ENCODE measurements at places on chromosomes 7 and 10.

- DNase-seq = no peak
Measured at GRCh38 chr7:130430841-130431666, 9.8 kb downstream of the CEP41 start.

- DNase-seq = no peak
Measured at GRCh38 chr10:50917486-50917885, 32.1 kb upstream of the A1CF start.

- DNase-seq = no peak
Measured at GRCh38 chr7:86939197-86939814, 120.1 kb downstream of the ELAPOR2 start.

- DNase-seq = no peak
Measured at GRCh38 chr7:89839329-89839728, 314.9 kb upstream of the STEAP1 start.

GRCh38 chr7:121101621-121102020, 113.1 kb downstream of the CPED1 start:
- DNase-seq = no peak

DNA sequence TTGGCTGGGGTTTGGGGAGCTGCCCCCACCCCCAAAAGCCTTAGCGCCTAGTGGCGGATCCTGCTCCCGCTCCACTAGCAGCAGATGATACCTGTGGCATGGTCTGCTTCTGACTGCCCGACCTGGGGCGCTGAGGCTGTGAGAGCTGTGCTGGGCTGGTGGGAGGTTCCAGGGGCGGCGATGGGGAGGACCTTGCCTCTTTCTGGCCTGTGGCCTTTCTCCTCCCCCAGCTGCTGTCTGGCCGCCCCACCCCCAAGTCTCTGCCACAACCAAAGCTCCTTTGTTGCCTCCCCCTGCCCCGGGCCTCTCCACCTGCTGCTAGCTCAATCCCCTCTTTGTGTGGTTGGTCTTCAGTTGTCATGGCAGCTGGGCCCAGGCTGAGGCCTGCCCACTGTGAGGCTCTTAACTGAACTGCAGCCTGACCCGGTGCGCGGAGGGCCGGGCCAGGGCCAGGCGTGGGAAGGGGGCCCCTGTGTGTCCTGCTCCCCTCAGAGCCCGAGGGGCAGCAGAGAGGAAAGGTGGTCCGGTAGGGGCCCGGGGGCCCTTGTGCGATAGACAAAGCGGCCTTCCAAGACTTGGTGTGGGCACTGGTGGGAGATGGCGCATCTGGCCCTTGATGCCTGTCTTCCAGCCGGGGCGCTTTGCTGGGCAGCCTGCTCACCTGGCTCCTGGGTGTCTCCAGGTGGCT, 4.7 kb downstream of the ZNF775 start:
- no peak for DNase-seq

DNA sequence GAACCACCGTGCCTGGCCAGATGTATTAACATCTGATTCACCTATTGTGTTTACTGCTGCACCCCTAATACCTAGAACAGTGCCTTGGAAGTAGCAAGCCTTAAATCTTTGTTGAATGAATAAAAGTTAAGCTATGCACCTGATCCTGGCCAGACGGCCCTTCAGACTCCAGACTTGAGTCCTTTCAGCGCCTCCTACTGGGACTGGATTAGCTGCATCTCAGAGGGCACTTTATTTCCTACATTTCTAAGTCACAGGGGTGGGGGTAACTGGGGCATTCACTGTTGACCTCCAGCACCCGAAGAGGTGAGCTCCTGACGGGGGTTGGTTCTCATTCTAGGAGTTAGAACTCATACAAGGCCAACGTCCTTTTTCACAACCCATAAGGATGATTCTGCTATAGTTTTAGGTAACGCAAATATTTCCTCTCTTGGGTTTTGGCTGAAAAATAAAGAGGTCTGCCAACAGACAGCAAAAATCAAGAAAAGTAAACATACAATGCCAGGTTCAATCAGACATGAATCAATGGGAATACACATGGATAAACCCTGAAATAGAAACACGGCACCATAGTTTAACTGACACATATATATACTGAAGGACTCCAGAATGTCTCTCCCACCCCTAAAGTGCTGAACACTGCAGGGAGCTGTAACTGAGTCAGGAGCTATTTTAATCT, 48.0 kb upstream of the DLG5 start:
- no peak for DNase-seq

GRCh38 chr7:145848691-145849090, 267.9 kb upstream of the CNTNAP2 start:
- no peak for DNase-seq

- DNase-seq = no peak
Measured at GRCh38 chr10:87860156-87860795, 3.1 kb downstream of the KLLN start.

- no peak for DNase-seq
Measured at GRCh38 chr7:64277630-64278029, 36.1 kb upstream of the ZNF736 start.

DNA sequence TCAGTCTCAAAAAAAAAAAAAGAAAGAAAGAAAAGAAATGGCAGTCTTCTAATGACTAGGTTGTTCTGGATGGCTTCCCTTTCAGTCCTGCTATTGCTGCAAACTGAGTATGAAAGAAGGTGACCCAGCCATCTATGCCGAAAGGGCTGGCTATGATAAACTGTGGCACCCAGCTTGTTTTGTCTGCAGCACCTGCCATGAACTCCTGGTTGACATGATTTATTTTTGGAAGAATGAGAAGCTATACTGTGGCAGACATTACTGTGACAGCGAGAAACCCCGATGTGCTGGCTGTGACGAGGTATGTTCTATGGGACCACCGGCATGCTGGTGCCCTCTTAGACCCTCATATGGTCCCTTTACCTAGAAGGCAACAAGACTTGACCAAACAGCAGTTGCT, 41.3 kb downstream of the TES start:
- DNase-seq = no peak

DNA sequence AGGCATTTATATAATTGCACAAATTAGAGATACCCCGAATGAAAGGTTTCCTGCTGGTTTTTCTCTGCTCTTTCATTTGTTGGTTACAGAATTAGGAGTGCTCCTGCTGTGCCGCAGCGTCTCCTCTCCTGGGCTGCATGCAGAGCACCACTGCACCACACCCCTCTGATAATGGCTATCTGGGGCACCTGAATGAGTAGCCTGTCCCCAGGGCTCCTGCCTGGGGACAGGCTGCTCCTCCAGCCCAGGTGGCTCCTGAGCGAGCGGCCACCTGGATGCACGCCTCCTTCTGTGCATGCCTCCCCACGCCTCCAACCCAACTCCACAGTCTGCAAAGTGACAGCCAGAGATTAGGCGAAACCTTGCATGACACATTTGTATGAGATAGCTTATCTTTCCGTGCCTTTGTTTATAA, 242.6 kb upstream of the FZD8 start:
- no peak for DNase-seq

DNA sequence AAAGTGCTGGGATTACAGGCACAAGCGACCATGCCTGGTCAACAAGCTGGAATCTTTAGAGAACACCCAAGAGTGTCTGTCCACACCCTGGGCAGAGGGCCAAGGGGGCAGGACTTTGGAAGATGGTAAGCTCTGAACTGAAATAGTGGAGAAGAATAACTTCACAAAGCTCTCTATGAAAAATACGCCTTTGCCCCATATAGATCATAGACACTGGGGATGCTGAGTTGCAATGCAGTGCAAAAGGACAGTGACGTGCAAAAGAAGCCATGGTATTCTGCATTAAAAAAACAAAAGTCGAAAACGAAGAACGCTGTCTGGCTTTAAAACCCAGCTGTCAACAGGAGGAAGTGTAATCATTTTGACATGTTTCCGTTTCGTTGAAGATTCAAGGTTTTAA, 353.6 kb downstream of the CALN1 start:
- DNase-seq = no peak

- DNase-seq = no peak
Measured at GRCh38 chr7:33774762-33775523, 130.4 kb upstream of the BMPER start.

DNA sequence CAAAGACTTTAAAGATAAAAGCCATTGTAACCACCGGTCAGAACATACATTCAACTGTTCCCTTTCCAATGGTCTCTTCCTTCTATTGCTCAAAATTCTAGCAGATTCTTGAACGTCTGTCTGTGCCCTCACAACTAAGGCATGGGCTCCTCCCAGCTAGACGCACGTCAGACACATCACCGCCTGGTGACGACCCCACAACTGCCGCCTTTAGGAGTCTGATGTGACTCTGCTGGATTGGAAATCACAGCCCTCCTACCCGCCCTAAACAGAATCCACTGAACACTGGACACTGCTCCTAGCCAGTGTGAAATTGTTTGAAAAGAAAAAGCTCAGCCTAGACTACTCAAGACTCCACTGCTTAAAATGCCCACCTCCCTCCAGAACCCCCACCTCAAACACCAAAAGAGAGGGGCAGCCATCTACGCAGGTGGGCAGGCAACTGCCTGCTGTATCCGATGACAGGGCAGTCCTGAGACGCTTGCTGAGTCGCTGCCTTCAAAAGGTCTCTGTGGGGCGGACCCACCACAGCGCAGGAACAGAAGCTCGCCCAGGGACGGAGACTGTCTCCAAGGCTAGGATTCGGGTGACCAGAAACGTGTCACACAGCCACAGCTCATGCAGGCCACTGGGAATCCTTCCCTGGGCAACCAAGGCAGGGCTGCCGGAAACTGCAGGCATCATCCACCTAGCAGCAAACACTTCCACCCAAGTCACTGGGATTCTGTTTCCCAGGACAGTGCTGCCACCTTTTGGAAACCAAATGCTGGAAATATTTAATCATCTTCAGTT, 34.7 kb downstream of the GSDME start:
- no peak for DNase-seq

DNA sequence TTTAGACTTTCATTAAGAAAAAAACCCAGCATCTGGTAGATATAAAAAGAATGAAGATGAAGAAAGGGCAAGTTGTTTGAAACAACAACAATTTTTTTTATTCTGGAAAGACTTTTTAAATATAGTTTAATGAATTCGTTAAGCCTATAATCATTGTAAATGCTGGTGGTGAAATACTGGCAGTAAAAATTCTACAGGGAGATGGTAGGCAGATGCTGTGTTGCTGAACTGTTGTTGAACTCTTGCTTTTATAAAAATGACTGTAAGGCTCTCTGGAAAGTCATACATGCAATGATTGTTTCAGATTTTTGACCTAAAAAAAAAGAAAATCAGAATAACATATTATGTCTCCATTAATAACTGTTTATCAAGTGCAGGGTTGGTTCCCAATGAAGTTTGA, 39.0 kb downstream of the SCIN start:
- no peak for DNase-seq

DNA sequence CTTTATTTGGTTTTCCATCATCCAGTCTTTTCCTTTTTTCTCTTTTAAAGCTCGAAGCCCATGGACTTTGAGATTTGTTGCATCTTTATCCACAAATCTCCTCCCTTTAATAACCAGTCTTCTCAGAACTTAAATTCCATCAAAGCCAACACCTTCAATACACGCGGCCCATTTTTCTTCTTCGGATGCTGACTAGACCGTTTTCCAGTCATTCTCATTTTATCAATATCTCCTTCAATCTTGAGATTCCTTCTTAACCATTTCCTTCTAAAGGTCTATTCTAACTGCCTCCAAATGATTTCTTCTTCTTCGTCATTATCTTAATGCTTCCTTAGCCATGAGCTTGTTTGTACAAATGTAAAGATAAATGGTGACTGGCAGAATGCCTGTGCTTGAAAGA, 173.5 kb downstream of the BAMBI start:
- DNase-seq = no peak

DNA sequence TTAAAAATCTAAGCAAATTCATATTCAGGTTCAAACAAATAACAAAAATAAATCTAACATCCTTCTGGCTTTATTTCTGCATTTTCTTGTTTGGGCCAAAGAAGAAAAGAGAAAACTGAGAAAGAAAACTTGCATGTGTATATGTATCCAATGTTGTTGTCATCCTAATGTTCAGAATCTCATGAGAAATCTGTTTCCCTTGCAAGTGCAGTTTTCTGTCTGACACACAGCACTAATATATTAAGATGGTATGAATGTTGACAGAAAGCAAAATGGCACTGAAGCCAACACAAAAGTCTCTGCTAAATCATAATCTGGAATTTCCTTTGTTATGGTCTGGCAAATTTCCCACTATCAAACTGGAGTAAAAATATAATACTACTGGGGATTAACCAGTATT, 235.9 kb downstream of the HGF start:
- DNase-seq = no peak

GRCh38 chr7:157309988-157310668, 26.7 kb upstream of the DNAJB6 start:
- no peak for DNase-seq

- DNase-seq = no peak
Measured at GRCh38 chr10:61757525-61758397, 95.0 kb downstream of the CABCOCO1 start.

- no peak for DNase-seq
Measured at GRCh38 chr7:112049555-112050249, 156.5 kb downstream of the DOCK4 start.

DNA sequence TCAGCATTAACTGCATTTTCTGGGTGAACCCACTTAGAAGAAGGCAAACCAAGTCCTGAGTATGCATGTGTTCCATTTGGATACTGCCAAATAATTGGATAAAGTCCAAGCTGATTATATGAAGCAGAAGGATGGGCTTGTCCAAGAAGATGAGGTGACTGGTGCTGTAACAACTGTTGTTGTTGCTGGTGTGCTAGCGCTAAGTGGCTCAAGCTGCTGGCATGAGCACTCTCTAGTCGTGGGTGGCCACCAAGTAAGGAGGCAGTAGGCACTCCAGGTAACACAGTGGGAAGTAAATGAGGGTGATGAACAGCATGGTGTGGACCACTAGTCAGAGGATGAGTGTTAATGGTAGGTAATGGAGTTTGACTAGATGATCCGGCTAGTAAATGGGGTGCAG, 80.4 kb downstream of the NRBF2 start:
- no peak for DNase-seq

DNA sequence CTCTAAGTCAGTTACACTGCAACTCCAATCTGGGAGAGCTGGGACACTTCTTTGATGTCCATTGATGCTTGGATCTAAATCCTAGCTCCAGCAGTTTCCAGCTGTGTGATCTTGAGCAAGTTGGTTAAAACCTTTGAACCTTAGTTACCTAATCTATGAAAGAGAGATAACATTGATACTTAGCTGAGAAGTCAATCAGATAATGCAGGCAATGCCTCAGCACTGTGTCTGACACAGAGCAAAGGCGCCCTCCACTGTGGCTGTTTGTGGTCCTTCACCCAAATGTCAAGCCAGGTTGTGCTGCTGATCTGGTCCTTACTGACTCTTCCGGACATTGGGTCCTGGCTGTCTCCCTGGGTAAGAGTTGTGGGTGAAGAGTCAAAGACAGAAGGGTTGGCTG, 20.2 kb downstream of the DNTT start:
- no peak for DNase-seq

DNA sequence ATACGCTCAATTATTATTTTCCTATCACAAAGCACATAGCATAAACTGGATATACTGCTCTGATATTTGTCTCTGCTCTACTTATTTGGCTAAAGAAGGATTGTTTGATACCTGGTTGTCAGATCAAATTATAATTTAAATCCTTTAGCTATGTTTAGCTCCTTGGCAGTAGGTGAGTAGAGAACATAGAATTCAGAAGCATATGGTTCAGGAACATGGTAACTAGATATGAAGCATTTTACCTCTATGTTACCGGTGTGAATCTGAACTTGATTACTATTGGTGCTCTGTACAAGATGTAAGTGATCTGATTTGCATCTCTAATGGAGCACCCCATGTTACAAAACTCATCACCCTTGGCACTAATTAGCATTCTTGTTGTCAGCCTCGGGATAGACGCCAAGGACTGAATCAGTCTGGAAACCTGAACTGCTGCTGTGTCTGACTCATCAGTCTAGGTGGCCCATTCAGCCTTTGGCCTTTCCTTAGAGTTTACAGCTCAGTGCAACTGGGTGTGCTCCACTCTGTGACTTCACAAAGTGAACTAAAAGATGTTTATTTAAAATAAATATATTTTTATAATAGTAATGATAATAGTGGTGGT, 12.3 kb upstream of the MYPN start:
- DNase-seq = no peak
